Renal cortex interstitium (tissue), 15 donors: ENCODE measurements at places on chromosomes 4 and X. TPM values are rescaled to one million over a fixed set of nuclear protein-coding genes. Genes with fewer than 3 reads are reported as not detected.

CITED1 gene
- polyA plus RNA-seq, result 13.4 TPM

CHRDL1 gene
- polyA plus RNA-seq, result 12.9 TPM

SULT1B1 gene
- polyA plus RNA-seq, result 1.1 TPM

DNA sequence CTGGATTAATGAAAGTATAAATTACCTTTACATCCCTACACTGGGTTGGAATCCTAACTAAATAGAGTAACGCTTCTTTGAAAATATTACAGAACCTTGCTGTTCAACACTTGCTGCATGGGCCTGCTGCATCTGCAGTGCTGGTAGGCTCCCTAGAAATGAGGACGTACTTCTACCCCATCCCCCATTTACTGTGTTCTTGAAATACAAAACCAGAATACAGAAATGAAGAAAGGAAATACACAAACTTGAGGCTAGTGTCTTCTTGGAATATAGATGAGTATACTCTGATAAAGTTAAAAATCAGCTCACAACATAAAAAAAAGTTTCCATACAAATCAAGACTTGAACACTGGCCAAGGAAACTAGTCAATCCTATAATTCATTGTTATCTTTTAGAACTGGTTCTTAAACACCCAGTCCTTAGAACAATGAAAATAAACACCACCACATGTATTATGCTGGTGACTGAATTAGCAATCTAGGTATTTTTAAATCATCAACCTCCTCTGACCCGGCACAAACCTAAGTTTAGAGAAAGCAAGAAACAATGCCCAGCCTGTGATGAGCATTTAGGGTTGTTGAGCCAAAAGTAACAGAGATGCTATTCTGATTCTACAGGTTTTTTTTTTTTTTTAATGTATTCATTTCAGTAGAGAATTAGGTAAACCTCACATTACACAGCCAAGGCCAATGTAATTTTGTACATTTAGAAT is 49.7 kb downstream of the ATP8A1 start:
- no peak for DNase-seq

DNA sequence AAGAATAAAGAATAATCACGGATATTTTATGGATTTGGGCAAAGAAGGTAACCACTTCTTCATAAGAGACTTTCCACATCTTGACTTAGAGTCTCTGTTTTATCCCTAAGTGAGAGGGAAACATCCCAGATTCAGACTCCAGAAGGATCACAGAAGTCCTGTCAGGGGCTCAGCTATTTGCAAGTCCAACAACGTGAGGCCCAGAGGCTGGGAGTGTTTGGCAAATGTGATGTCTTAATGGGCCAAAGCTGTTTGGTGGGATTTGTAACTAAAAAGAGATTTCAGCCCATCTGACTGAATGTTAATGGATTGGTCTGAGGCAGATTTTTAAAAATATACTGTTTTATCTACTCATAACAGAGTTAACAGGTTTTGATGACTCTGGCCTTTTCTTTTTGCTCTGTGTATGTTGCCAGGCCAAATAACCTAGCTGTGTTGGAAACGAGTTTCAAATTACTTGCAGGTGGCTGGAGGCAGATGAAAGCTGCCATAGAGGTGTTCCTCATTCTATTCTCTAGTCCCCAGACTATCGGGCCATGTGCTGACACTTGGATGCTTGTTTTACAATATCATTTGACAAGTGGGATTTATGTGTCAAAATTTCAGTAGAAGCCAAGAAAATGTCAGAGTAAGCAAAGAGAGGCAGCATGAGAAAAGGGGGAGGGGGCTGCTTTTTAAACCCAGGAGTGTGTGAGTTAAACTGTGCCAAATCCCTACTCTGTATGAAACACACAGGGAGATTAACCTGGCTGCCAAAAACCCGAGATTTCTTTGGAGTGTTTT is 330.9 kb downstream of the DCHS2 start:
- DNase-seq, result no peak

DNA sequence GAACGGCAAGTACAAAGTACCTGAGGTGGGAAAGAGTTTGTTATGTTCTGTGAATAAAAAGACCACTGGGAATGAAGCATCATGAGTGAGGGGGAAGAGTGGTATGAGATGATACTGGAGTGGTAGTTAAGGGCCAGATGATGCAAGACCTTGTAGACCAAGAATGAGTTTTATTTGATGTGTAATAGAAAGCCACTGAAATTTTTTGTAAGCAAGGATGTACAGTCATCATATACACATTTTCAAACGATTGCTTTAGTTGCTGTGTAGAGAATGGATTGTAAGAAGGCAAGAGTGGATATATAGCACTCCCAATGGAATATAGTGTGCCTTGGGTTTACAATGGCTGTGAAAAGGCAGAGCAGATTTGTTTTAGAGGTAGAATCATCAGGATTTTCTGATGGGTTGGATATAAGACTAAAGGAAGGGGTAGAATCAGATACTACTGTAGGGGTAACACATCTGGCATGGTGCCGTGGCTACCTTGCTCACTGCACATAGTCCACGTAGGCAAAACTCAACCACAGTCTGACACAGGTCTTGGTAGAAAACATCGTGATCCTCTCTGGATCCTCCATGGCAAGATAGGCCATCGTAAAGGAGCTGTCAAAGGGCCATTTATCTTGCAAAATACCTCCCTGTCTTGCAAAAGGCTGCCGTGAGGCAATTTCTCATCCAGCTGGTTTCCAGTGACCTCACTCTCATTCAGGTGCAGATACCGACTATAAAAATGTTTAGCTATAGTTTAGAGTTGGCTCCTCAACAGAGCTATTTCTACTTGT is 14.9 kb downstream of the TIFA start:
- DNase-seq, result no peak

DNA sequence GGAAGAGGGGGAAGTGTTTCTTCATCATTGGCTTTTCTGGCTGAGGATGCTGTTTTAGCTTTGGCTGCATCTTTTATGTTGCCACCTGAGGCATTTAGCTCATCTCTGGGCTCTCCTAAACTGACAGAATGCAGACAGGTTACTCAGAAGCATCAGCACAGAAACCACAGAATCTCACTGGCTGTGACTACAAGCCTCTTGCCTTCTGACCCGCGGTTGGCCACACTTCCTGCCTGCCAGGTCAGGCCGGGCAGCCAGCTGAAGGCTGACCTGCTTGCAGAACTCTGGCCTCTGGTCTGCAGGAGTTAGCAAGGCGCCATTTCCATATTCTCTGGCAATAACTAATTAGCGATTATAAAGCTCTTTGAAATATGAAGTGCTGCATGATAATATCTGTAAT is 366.5 kb downstream of the MID1IP1 start:
- no peak for DNase-seq

DNA sequence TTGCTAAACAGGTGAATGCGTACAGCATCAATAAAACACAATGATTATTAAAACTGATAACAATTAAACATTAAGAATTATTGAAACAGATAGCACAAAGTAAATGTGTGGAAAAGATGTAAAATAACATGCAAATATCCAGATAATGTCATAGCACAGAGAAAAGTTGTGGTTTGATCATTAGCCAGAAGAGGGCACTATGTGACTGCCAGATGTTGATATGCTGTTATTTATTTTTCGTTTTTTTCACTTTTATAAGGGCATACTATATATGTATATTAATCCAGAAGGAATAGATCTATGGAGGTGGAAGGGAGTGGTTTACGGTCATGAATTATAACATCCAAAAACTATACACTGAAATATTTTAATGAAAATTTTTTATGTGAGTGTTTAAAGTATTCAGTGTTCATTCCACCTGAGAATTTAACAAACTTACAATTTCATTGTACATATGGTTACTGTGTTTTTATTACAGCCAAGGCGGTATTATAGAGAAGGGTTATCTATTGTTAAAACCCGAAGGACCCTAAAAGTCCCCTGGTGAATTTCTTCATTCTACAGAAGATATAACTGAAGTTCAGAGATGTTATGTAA is 211.9 kb upstream of the UGT8 start:
- no peak for DNase-seq

SCML2 gene
- polyA plus RNA-seq, result 8.7 TPM

UBE2A gene
- polyA plus RNA-seq, result 97.7 TPM
